ENCODE measurements at places on chromosomes 5 and 9.

- no peak for DNase-seq
Observed at GRCh38 chr5:37838152-37838932, 1.5 kb downstream of the GDNF start.

DNA sequence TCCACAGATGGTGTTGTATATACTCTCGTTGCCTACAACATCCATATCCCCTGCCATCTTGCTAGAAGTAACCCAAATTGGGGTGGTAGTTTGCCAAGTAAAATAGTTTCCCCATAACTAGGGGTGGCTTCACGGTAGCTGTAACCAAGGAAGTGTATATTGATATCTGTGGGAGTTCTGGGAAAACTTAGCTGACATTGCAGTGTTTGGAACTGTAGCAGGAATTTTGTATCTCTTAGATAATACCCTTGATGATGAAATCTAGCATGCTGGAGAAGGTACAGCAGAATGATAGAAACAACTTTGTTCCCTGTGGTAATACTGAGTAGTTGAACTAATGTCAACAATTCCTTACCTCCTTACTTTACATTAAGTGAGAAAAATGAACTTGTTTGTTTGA, 29.8 kb downstream of the FBXL7 start:
- no peak for DNase-seq

GRCh38 chr5:174454464-174454863, 269.9 kb upstream of the MSX2 start:
- DNase-seq, result peak; percentile 33

DNA sequence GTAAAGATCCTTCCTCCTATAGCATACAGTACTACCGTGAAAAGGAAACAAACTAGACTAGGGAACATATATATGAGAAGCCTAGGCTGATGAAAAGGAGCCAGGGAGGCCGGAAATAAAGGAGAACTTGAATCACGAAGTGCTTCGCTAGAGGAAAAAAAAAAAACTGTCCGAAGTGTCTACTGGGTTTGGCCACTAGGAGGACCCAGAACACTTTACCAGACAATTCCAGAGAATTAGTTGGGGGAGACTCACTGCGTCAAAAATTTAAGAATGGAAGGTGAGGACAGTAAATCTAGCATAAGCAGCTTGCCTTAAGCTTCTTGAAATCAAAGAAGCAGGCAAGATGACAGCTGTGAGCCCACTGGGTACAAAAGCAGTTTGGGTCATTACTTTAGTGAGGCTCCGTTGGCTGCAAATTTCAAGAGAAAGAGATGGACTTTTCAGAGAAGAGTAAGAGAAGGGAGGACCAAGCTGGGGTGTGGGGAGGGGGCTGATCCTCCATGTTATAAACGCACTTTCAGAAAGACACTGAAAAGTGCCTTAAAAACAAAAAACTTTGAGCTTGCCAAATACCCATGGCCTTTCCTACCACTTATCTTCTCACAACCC, 47.4 kb downstream of the P4HA2 start:
- DNase-seq, result no peak

DNA sequence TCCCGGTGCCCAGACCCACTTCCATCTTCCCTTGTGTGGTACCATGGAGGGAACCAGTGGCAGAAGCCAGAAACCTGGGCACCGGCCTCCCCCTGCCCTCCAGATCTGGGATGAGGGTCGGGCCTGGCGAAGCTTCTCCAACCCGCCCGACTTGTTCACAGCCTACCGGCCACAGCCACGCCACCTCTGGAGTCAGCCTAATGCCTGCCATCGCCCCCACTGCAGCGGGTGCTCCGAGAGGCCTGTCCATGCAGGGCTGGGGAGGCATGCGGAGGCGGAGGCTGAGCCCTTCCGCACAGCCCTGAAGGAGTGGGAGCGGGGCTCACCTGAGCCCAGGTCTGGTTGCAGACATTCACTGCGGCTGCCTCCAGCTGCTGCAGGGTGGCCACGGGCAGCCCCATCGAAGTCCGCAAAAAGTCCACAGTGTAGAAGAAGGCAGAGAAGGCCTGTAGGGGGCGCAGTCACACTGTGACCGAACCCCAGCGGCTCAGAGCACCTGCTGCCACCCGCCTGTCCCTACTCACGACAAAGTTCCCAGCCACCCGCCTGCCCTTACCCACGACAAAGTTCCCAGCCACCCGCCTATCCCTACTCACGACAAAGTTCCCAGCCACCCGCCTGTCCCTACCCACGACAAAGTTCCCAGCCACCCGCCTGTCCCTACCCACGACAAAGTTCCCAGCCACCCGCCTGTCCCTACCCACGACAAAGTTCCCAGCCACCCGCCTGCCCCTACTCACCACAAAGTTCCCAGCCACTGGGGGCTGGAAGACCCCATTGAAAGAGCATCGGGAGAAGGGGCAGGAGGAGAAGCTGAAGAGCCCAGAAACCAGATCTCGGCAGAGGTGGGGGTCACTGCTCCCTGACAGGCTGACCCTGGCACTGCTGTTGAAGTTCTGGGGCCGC, 3.8 kb upstream of the NPDC1 start:
- peak; percentile 42 for DNase-seq

GRCh38 chr5:170597109-170597751, 93.4 kb downstream of the KCNIP1 start:
- DNase-seq, result no peak

GRCh38 chr5:67383451-67383850, 186.9 kb upstream of the CD180 start:
- DNase-seq, result no peak

DNA sequence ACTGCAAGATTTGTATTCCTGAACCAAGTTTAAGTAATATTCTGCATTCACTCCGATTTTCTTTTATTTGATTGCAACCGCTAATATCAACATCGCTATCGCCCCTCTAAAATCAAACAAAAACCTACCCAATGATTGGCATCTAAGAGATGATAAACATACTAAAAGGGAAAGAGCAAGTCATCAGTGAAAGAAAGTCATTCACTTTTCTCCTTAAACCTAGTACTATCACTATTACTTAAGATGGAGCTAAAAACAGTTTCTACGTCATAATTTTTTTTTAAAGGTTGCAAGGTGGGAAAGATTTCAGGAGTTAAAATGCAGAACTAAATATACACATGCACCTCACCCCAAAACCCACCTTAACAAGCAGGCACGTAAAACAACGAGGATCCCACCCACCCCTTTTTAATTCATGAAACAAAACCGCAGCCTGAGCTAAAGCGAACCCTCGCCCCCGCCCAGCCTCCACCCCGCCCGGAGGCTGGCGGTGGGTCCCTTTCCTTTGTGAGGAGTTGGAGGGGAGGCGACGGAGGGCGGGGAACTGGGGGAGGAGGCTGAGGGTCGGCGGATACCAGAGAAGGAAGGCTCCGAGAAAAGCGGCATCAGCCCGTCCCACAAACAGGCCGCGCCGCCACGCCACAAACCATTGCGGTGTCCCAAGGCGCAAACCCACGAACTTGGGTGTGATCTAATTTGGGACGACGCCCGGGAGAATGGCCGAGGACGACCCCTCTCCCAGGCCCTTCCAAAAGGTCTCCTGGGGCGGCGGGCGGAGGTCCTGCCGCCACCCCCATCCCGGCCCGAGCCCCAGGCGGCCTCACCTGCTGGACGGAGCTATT, 861 bp downstream of the UBQLN1 start:
- peak; percentile 59 for DNase-seq

- peak; percentile 6 for DNase-seq
Observed at GRCh38 chr5:164013077-164013670, 507.8 kb downstream of the MAT2B start.

GRCh38 chr9:72333197-72333596, 31.8 kb downstream of the ZFAND5 start:
- no peak for DNase-seq

- DNase-seq, result no peak
Observed at GRCh38 chr5:176647843-176648473, 674 bp downstream of the TSPAN17 start.

- no peak for DNase-seq
Observed at GRCh38 chr5:74294231-74294705, 346.3 kb downstream of the ENC1 start.

GRCh38 chr5:36217567-36217966, 24.2 kb downstream of the NADK2 start:
- DNase-seq, result no peak

- no peak for DNase-seq
Observed at GRCh38 chr5:131649161-131649560, 14.1 kb upstream of the RAPGEF6 start.

DNA sequence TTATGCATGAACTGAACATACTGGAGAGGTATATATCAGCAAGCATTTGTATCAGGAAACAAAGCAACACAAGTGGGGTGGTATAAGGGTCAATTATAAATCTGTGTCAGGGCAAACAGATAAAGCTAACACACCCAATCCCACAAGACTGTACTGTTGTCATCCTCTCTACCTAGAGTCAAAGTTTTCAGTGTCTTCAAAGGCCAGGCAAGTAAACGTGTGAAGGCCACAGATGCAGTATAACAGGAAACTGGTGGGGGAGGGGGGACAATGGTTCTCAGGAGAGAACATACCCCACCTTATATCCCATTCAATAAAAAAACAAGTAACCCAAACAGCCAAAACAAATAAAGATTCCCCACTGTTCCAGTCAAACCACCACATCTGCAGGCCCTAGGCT, 22.1 kb downstream of the ELP1 start:
- peak; percentile 42 for DNase-seq

- DNase-seq, result no peak
Observed at GRCh38 chr5:150665044-150665443, 4.0 kb downstream of the MYOZ3 start.

GRCh38 chr9:33277484-33277883, 12.6 kb downstream of the CHMP5 start:
- no peak for DNase-seq

GRCh38 chr5:172878933-172879752, 45.1 kb downstream of the ERGIC1 start:
- DNase-seq, result no peak

- DNase-seq, result no peak
Observed at GRCh38 chr5:103259705-103260355, 1.3 kb downstream of the MACIR start.

DNA sequence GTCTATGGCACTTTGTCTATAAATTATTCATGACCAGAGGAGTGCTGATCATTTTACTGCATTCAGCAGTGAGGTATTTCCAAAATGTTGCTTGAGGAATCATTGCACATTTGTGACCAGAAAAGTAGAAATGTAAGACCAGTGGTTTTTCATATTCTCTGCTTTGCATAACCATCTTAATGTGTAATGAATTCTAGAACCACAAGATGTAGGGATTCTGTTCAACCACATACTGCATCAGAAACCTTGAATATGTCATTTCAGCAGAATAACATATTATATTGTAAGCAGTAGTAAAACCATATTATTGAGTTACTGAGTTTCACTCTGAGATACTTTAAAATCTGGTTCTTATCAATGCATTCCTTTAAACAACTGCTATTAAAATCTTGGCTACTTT, 1243.4 kb downstream of the MAT2B start:
- no peak for DNase-seq

- DNase-seq, result no peak
Observed at GRCh38 chr9:91239367-91240111, 122.2 kb downstream of the AUH start.

DNA sequence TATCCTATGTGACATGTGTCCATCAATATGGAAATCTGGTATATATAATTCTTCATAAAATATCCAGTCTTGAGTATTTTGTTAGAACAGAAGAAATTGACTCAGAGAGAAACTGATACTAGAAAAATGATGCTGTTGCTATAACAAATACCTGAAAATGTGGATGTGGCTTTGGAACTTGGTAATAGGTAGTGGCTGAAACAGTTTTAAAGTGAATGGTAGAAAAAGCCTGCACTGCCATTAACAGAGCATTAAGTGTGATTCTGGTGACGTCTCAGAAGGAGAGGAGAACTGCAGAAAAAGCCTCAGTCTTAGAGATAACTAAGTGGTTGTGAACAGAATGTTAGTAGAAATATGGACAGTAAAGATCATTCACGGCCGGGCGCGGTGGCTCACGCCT, 634.9 kb upstream of the ZNF608 start:
- DNase-seq, result no peak

DNA sequence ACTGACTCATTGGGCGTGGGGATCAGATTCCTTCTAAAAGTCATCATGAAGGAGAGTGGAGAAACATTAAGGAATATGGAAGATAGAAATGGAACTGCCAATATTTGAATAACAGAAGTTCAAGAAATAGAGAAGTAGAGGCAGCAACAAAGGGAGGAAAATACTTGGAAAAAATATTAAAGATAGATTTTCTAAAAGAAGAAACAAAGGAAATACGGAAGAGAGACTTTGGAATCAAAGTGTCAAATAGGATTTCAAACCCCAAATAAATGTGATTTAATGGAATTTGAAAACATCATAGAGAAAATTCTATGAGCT, 605.1 kb upstream of the KLF4 start:
- no peak for DNase-seq

GRCh38 chr9:110072597-110073355, 135.2 kb downstream of the C9orf152 start:
- no peak for DNase-seq

GRCh38 chr5:111135946-111136345, 43.8 kb downstream of the WDR36 start:
- DNase-seq, result no peak

DNA sequence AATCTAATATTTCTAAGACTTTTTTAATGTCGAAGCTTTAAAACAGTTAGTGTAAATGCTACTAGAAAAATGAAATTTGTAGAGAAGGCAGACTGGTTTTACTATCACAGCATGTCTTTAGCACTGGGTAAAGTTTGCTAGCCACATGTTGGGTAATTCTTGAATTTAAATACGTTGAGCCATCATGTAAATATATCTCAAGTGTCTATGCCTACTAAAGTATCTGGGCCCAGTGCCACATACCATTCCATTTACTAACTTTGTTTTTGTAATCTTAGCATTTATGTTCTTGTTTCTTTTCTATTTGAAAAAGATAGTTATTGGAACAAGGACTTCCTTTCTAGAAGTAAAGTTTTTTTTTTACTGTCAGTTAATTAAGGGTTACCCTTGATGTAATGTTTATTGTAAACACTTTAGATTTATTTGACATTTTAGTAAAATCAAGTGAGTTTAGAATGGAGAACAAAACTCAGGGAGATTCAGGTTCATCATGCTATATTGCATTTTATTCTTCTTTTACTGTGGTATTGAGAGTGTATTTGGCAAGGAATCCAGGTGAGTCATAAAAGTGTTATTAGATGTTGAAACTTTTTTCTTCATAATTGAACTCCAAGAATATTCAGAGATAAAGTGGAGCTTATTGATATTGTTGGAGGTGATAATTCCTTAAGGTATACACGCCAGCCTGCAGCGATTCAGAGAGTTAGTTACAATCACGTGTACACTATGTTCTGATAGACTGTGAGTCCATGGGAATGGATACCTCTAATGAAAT, 182.4 kb downstream of the CCDC171 start:
- DNase-seq, result no peak
